ENCODE measurements at places on chromosomes 4 and X.

- DNase-seq = no peak
Observed at GRCh38 chr4:26489101-26489985, 941 bp downstream of the CCKAR start.

GRCh38 chr4:36785973-36786372 is 458.6 kb upstream of the NWD2 start:
- no peak for DNase-seq

DNA sequence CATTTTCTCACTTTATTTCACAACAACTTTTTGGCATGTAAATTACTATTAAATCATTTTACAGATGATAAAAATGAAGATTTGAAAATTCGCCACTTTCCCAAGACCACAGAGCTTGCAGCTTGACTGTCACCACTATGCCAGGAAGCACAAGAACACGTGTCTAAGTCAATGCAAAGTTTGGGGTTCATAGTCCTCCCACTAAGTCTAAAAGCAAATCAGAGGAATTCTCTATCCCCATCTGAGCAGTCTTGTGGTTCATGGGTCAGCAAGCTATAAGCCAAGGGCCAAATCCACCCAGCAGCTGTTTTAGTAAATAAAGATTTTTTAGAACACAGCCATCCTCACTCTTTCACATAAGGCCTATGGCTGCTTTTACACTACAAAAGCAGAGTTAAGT is 833.3 kb upstream of the INTU start:
- DNase-seq = no peak

DNA sequence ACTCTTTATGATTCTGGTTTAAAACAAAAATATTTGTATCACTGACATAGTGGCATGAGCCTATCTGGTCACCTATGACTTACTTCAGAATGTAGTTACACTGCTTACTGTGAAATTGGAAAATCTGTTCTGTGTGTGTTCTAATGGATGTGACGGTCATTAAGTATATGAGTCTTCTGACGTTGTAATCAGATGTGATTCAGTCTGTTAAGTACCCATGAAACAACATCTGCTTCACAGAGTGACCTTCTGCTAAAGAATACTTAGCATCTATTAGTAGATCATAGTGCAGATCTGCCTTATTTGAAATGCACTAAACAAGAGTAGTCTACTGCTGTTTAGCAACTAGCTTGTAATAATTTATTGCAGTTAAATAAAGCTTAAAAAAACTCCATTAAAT is 317.1 kb downstream of the DCTD start:
- DNase-seq = no peak

- no peak for DNase-seq
Observed at GRCh38 chrX:123339221-123339905, 155.3 kb downstream of the GRIA3 start.

- no peak for DNase-seq
Observed at GRCh38 chrX:131734621-131735020, 190.7 kb downstream of the OR13H1 start.

All from endothelial cell of umbilical vein (primary cell).